ENCODE measurements at places on chromosomes 7 and 10. TPM values are rescaled to one million over a fixed set of nuclear protein-coding genes. Genes with fewer than 3 reads are reported as not detected.

GRCh38 chr7:74115326-74115725 lies 31.7 kb downstream of the LIMK1 start:
- no peak for DNase-seq

Gene MBL2
- total RNA-seq = not detected

GRCh38 chr7:121334875-121335648 lies 6.3 kb downstream of the WNT16 start:
- no peak for DNase-seq

Gene CASP7
- 4.1 TPM for total RNA-seq

GRCh38 chr7:20408467-20408826 lies 77.7 kb downstream of the ITGB8 start:
- no peak for DNase-seq

Gene SPDYE5
- total RNA-seq = not detected

Gene CFAP70
- 0.30 TPM for total RNA-seq

GRCh38 chr10:74652664-74653063 lies 173.7 kb upstream of the KAT6B start:
- DNase-seq = no peak

GRCh38 chr10:20254497-20254896 lies 438.3 kb downstream of the PLXDC2 start:
- no peak for DNase-seq

GRCh38 chr10:51733057-51733456 lies 33.7 kb upstream of the CSTF2T start:
- DNase-seq = no peak

- DNase-seq = no peak
Observed at GRCh38 chr10:97519342-97519741, 20.6 kb downstream of the UBTD1 start.

Gene LIPK
- total RNA-seq = not detected

Gene DRGX
- not detected for total RNA-seq

GRCh38 chr10:99497343-99498025 lies 35.3 kb upstream of the NKX2-3 start:
- DNase-seq = no peak

DNA sequence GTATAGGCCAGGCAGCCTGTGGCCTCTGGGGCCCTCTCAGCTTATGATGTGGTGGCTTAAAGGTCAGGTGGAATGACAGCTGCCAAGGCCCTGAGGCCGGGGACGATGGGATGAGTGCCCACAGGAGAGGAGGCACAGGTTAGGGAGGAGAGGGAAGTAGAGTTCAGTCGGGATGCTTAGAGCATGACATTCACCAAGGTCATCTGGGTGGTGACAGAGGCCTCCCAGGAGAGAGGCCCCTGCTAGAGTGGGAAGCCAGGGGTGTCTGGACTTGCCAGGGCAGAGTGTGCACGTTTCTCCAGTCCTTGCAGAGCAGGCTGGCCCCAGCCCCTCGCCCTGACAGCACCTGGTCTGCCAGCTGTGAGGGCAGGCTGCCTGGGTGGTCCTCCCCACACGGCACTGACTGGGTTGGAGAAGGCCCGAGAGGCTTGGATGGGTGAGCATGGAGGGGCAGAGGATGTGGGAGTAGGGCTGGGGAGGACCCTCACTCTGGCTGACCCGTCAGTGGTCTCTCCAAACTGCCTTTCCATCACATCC lies 1.5 kb downstream of the CALHM1 start:
- DNase-seq = no peak

DNA sequence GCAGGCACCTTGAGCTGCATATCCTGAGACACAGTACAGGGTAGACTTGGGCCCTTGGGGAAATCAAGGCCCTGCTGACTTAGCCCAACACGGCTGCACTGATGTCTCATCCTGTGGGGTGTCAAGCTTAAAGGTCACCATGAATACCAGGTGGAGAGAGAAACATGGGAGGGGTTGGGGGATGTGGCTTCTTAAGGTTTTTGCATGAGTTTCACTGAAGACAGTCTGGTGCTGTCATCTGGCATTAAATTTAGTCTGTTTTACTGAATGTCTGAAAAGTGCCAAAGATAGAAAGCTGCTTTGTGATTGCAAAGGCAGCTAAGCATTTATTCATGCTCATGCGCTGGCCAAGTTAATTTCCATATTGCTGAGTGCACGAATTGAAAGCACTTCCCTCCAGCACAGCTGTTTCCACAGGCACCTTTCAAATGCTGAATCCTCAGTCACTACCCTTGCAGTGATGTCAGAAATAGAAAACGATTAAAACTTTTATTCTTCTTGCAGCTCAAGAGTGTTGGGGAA lies 102.1 kb downstream of the OSBPL3 start:
- no peak for DNase-seq

DNA sequence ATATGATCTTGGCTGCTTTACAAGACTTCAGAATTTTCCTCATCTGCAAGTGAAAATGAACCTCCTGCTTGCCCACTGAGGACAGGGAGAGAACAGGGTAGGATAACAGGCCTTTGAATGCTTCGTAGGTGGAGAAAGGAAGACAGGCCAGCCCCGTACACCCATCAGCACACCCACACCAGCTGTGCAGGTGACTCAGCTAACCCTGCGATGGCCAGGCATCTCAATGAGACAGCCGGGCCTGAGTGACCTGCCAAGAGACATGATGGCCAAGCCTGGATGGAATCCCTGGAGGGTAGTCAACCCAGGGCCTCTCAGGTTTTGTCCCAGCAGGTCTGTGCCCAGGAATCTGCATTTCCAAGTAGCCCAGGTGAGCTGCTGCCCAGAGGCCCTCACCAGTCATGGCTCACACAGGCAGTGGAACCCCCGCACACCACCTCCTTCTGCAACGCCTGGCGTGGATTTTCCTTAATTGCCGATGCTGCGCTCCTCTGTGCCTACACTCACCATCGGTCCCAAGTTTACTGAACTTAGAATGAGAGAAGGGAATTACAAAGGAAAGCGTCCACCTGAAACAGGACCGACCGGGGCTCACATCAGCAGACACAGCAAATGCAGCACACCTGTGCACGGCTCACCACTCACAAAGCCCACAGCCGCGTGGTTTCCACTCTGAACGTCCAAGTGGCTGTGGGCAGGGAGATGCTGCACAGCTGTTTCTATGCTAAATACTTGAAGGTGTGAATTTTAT lies 163.7 kb downstream of the DIP2C start:
- DNase-seq = no peak
